Progenitor cell of endocrine pancreas (in vitro differentiated cells): ENCODE measurements at places on chromosomes 7 and 10.

- DNase-seq = no peak
Observed at GRCh38 chr10:98340261-98340939, 72.4 kb upstream of the LOXL4 start.

GRCh38 chr7:144525956-144526355 is 122.5 kb upstream of the NOBOX start:
- no peak for DNase-seq

DNA sequence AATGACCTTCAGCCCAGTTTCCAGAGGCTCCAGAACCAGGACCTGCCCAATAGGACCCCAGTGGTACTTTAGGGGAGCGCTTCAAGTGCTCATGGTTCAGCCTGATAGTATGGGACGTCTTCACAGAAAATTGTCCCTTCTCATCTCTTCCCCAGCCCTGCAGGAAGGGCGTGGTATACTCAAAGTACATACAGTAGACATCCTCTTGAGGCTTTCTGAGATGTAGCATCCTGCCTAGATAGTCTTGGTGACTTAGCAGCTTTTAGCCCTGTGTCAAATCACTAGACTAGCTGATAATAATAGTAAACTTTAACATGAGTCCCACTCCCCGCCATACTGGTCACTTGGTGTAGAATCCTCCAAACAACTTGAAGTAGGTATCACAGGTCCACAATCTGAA is 193.2 kb downstream of the CYP26A1 start:
- DNase-seq = no peak

- DNase-seq = no peak
Observed at GRCh38 chr7:140239653-140239935, 62.8 kb upstream of the KDM7A start.

DNA sequence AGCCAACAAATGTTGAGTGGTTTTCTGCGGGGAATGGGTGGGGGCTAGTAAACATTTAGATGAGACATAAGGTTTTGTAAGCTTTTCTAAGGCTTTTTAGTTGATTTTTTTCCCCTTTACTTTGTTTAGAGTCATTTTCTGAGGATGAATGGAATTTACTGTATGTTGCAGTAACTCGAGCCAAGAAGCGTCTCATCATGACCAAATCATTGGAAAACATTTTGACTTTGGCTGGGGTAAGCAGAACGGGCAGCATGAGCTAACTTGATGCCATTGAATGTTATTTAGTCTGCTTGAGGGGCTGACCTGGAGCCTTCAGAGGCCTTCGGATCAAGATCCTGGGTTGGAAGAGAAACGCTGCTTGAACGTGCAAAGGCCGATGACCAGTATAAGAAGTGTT is 37.3 kb downstream of the FBH1 start:
- DNase-seq = no peak

- DNase-seq = peak; percentile 14
Observed at GRCh38 chr10:51389415-51390321, 309.7 kb downstream of the CSTF2T start.

- no peak for DNase-seq
Observed at GRCh38 chr10:100790761-100791208, 45.4 kb downstream of the PAX2 start.

DNA sequence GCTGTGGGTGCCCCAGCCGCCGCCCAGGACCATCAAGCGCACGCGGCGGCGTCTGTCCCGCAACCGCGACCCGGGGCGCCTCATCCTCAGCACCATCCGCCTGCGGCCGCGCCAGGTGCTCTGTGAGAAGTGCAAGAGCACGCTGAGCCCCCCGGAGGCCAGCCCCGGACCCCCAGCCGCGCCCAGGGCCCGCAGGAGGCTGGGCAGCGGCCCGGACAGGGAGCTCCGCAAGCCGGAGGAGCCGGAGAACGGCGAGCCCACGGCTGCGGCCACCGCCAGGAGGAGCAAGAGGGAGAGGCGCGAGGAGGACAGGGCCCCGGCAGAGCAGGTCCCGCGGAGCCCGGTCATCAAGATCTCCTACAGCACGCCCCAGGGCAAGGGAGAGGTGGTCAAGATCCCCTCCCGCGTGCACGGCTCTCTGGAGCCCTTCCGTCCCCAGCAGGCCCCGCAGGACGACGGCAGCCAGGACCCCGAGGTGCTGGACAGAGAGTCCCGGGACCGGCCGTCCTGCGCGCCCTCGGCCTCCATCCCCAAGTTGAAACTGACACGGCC is 8.0 kb downstream of the PWWP2B start:
- no peak for DNase-seq

DNA sequence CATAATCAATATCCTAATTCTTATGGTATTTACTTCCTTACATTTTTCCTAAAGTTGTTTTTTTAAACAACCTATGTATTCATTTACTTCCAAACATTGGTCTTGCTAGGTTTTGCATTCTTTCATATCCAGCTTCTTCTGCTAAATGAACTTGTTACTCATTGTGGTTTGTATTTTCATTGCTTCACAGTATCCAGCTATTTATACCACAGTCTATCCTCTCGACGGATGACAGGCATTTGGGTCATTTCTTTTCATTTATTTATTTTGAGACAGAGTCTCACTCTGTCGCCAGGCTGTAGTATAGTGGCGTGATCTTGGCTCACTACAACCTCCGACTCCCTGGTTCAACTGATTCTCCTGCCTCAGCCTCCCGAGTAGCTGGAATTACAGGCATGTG is 66.8 kb downstream of the CCDC6 start:
- no peak for DNase-seq

GRCh38 chr10:72158176-72158575 is 57.6 kb upstream of the ANAPC16 start:
- no peak for DNase-seq

DNA sequence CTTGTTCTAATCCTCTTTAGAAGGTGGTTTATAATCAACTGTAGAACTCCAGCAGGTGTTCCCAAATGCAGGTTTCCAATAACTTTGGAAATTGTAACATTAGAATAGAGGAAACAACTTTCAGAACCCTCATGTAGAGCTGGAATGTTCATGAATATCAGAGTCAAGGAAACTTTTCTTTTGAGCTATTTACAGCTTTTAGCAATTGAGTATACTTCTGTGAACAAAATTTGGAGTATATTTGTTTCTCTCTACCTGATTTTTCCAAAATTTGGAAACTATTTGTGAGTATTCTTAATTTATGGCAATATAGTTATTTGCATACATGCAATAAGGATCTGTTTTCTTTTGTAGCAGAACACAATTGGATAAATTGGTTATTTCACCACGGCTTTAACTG is 2.8 kb upstream of the CFAP43 start:
- DNase-seq = no peak

DNA sequence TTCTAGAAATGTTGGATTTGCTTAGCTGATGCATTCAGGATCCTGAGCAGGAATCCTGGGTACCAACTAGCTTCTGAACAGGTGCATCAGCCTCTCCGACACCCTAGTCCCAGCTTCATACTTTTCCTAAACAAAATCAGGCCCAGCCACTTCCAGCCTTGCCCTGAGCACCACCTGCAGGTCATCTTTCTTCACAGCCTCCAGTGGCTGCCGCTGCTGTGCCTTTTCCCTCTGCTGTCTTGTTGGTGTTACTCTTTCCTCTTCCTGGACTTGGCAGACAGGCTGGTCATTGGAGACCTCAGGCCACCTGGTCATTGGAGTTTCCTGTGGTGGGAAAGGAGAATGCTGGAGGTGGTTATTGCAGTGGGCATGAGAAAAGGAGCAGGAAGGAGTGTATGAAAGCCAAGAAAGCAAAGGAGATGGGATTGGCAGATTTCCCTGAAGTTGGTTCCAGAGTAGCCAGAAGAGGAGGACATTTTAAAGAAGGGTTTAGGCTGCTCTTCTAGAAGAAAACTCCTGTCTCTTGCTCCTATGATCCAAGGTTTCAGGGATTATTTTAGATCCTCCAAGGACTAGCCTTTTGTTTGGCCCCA is 48.2 kb upstream of the NFKB2 start:
- DNase-seq = peak; percentile 16

- DNase-seq = no peak
Observed at GRCh38 chr10:75764974-75765788, 333.8 kb downstream of the LRMDA start.

DNA sequence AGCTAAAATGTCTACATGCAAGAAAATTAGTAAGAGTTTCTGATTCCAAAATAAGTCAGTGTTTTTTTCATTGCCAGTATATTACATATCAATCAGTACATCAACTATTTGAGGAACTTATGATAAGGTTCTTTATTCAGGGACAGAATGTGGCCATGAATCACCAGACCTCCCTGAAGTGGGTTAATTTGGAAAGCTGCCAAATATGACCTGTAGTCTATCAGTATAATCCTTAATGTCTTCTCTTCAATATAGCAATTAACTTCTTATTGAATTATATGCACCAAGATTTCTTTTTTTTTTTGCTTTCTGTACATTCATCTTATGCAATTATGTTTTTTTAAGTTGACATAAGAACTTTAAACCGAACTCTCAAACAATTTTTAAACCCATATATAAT is 714.5 kb upstream of the POT1 start:
- DNase-seq = no peak

GRCh38 chr7:100567031-100567730 is 6.5 kb downstream of the SAP25 start:
- DNase-seq = no peak

- DNase-seq = no peak
Observed at GRCh38 chr10:81733542-81733941, 141.5 kb upstream of the NRG3 start.

GRCh38 chr7:76020031-76020714 is 25.8 kb upstream of the TMEM120A start:
- DNase-seq = peak; percentile 30

- no peak for DNase-seq
Observed at GRCh38 chr10:4474829-4475228, 351.2 kb upstream of the AKR1E2 start.

- DNase-seq = peak; percentile 64
Observed at GRCh38 chr7:151409667-151410404, at the start of gene WDR86. TSS of gene WDR86 (minus strand) at chr7:151410038. CDS start at chr7:151409589, 449 bp downstream.

DNA sequence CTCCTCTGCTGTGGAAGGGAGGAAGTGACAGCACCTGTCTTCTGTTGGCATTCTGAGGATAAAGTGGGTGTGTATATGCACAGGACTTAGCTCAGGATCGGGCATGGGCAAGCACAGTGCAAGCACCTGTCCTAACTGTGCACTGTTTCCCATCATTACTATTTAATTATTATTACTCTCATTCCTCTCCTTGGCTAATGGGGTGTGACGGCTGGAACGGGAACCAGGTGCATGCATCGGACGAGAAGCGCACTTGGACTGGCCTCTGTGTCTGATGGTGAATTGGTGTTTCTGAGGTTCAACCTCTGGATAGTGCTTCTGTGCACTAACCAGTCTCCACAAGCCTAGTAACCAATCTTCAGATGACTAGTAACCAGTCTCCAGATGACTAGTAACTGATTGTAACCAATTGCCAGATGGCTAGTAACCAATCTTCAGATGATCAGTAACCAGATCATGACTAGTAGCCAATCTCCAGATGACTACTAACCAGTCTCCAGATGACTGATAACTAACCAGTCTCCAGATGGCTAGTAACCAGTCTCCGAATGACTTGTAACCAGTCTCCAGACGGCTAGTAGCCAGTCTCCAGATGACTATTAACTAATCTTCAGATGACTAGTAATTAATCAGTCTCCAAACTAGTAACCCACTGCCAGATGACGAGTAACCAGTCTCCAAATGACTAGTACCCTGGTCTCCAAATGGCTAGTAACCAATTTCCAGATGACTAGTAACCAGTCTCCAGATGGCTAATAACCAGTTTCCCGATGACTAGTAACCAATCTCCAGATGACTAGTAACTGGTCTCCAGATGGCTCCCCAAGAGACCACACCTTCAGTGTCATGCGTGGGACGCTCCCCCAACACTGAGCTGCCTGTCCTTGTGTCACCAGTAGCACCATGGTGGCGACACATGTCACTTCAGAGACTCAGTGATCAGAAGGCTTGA is 85.8 kb downstream of the PAXIP1 start:
- DNase-seq = no peak

- DNase-seq = no peak
Observed at GRCh38 chr10:99524050-99524666, 8.6 kb upstream of the NKX2-3 start.

DNA sequence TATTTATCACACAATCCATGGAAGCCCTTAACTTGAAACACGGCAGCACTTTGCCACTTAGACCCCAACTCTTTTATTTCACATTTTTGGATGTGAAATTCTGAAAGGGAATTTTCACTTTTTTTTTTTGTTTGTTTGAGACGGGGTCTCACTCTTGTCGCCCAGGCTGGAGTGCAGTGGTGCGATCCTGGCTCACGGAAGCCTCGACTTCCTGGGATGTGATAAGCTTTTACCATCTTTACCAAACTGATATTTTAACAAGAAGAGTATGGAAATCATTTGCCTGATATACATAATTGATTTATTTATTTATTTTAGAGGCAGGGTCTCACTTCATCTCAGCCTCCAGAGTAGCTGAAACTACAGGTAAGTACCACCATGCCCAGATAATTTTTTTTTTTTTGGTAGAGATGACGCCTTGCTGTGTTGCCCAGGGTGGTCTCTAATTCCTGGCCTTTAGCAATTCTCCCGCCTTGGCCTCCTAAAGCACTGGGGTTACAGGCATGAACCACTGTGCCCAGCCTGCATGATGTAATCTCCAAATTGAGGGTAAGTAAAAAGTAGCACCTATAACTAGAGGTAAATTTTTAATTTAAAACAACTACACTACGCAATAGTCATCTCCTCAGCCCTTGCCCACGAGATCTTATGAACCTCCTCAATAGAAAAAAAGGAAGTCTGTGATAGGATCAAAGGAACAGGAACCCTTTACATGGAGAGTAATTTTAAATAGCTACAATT is 180.7 kb upstream of the KLF14 start:
- no peak for DNase-seq

DNA sequence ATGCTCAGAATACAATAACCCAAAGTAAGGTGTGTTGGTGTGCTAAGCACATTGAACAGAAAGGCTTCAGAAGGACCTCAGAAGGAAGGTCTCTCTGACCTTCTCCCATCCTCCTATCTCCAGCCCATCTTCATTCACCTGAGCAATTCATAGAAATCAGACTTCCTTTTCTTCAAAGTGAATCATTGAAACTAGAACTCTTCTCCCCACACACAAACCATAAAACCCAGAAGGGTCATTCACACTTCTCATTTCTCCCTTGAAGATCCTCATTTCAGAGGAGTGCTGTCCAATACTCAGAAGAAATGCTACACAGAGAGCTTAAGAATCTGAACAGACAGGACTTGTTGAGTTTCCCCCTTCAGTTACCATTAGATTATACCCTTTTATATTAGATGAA is 89.5 kb downstream of the VWDE start:
- no peak for DNase-seq

GRCh38 chr7:116426428-116427156 is 72.9 kb upstream of the CAV2 start:
- no peak for DNase-seq

DNA sequence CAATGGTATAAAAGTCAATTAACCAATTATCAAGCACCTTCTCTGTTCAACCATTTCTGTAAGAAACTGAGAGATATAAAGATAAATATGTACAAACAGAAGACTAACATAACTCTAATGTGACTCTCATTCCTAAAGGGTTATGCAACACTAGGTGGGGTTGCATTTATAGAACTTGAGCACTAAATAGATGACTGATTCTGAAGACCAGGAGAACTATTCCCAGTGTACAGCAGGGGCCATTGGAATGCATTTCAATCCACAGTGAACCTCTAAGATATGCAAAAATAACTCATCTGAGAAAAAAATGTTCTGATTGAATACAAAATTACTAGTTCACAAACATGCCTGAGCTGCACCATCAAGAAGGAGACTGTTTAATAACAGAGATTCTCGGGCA is 341.2 kb upstream of the STEAP1 start:
- no peak for DNase-seq
